ENCODE measurements at places on chromosomes 3 and 15. TPM values are rescaled to one million over a fixed set of nuclear protein-coding genes. Genes with fewer than 3 reads are reported as not detected.

Gene RCCD1
- total RNA-seq = 19.8 TPM

Gene MEGF11
- total RNA-seq = 0.73 TPM

Gene TMEM39A
- 89.4 TPM for total RNA-seq

Gene GLDN
- 1.7 TPM for total RNA-seq

Gene GPR62
- 0.40 TPM for total RNA-seq

Gene CADM2
- total RNA-seq = 29.8 TPM

Gene ANKUB1
- total RNA-seq = not detected

Gene RTP1
- 1.4 TPM for total RNA-seq

Gene CDCP1
- 8.1 TPM for total RNA-seq

Gene ACTR8
- 41.6 TPM for total RNA-seq

Gene CMTM8
- total RNA-seq = 11.6 TPM

Gene SEMA3G
- 8.4 TPM for total RNA-seq

Gene MEX3B
- 5.6 TPM for total RNA-seq

Gene HYAL3
- 4.1 TPM for total RNA-seq

Gene CSK
- 34.6 TPM for total RNA-seq

Gene ANKRD34C
- total RNA-seq = not detected

Gene PAK2
- 58.7 TPM for total RNA-seq

Gene PLSCR4
- 12.3 TPM for total RNA-seq

Gene TMEM212
- total RNA-seq = not detected

- no peak for DNase-seq
These were observed 565.1 kb downstream of the ZNF385D start for GRCh38 chr3:21185816-21186314.

DNA sequence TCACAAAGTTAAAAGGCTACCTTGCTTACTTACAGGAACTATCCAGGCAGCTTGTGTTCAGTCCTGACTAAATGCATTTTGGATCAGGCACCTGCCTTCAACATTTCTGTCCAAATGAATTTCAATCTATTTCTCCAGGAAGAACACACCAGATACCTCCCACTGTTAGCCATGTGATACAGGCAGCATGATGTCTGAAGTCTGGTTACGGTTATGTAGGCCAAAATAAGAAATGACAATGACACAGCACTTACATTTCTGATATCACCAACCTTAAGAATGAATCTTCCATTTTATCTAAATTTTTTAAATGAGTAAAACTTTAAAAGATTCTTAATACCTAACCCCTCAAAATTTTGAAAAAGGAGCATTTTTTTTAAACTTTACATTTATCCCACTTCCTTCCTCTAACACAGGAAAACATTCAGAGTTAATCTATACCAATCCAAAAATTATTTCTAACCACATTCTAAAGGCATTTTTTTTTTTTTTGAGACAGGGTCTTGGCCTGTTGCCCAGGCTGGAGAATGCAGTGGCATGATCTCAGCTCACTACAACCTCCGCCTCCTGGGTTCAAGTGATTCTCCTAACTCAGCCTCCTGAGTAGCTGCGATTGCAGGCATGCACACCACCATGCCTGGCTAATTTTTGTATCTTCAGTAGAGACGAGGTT, at the start of gene MAP4:
MAP4 (minus strand) TSS at position 116 of the 673 bp plus-strand sequence. CDS start 17,556 bp downstream, outside the sequence.
- DNase-seq = no peak

GRCh38 chr15:65088643-65089021, 12.1 kb downstream of the KBTBD13 start:
- DNase-seq = no peak

- no peak for DNase-seq
These were observed 14.4 kb downstream of the SLC12A6 start for GRCh38 chr15:34323217-34323616.

- DNase-seq = no peak
These were observed 7.0 kb downstream of the CHST13 start for GRCh38 chr3:126531051-126531330.

DNA sequence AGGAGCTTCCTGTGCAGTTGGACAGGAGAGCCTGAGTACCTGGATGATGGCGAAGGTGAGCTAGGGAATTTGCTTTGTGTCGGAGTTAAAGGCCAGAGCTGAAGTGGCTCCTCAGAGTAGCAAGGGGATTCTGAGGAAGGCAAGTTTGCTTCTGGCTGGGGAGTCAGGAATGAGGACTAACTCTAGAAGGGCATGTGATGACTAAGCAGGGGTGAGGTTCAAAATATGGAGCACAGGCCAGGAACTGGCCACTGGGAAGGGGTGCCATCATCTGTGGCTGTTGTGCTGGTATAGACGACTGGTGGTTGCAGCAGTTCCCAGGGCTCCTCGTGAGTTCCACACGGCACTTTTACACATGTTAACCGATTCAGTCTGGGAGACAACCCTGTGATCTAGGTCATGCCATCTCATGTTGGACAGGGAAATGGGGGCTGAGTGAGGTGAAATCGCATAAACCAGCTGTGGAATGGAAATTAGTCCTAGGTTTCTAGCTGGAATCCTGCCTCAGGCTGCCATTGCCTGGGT, 100.8 kb downstream of the EEFSEC start:
- no peak for DNase-seq

DNA sequence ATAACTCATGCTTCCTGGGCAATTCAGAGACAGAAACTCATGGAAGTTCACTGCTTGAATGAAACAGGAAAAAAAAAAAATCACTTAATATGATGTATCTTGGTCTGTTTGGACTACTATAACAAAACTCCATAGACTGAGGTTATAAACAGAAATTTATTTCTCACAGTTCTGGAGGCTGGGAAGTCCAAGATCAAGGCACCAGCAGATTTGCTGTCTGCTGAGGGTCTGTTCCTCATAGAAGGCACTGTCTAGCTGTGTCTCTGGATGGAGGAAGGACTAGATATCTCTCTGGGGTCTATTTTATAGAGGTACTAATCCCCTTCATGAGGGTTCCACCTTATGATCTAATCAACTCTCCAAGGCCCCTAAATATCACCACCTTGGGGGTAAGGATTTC, 119.3 kb downstream of the IGF2BP2 start:
- DNase-seq = peak; percentile 2

DNA sequence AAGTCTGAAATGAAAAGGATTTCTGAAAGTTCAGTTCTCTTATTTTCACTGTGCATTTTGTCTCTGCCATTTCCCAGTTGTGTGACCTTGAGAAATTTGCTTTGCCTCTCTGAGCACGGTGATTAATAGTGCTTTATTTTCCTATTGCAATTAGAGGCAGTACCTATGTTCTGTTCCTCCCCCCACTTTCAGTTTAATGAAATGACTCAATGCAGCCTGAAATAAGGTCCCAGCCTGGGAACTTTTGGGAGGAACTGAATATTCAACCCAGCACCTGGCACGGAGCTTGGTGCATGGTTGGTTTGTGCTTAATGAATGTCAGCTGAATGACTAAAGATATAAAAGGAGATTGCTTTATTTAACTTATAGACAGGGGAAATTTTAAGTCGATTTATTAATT, 352.6 kb downstream of the PDCD6IP start:
- no peak for DNase-seq

- peak; percentile 92 for DNase-seq
These were observed 62.8 kb upstream of the C3orf80 start for GRCh38 chr3:160162440-160162839.

- DNase-seq = no peak
These were observed 41.3 kb downstream of the MEIS2 start for GRCh38 chr15:37059086-37059485.

DNA sequence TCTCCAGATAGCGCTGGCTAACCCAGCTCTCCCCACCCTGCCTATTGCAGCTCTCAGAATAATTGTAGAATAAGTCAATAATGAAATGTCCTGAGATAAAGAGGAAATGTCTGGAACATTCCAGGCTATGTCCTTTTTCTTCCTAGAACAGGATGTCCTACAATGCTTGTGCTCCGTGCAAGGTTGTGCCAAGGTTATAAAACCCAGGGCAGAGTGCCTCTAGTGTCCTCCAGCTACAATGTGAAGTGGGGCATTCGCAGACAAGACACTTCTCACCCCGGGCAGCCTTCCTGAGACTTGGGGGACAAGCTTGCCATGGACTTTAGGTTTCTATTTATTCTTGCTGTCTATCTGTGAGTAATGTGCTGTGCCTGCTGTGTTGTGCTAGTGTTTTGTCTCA, 900.6 kb downstream of the TUSC7 start:
- DNase-seq = no peak

DNA sequence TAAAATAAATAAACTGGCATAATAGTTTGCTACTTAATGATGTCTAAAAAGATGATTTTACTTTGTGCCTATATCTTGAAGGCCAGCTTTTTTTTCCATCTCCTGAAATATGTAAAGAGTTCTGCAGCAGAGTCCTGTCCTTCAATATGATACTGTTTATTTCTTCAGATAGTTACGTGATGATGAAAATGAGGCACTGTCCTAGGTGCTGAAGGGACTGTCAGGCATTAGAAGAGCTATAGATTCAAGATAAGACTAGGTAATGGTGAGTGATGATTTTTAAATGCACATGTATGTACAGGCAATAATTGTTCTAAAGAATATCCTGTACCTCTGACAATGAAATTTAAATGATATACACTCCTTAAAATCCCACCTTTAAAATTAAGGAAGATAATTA, 326.9 kb upstream of the DNAJC19 start:
- peak; percentile 63 for DNase-seq

DNA sequence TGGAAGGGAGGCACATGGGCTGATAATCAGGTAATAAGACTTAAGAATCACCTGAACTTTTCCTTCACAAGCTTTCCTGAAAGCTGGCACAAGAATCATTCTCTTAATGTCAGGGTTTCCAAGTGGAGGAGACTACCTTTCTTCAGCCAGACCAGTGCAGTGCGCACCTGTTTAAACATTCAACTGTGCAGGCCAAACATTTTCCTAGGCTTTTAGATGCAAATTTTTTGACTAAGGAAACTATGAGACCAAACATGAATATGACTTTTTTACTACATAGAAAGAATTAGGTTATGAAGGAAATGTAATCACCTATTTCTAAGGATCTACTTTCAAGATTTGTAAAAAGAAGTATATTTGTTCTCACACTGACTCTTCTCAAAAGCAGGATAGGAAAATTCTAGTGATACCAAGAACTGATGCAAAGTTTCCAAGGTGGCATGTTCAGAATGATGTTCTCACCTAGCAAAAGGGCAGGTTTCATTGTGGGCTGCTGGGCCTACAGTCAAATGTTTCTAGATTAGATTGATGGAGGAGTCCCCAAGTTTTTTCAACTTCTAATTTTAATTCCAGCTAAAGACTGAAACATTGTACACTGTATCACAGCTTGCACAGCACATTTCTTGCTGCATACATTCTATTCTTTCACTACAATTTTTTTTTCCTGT, 339.1 kb downstream of the TIGIT start:
- no peak for DNase-seq

- no peak for DNase-seq
These were observed 273.6 kb upstream of the VEPH1 start for GRCh38 chr3:157776861-157777260.

DNA sequence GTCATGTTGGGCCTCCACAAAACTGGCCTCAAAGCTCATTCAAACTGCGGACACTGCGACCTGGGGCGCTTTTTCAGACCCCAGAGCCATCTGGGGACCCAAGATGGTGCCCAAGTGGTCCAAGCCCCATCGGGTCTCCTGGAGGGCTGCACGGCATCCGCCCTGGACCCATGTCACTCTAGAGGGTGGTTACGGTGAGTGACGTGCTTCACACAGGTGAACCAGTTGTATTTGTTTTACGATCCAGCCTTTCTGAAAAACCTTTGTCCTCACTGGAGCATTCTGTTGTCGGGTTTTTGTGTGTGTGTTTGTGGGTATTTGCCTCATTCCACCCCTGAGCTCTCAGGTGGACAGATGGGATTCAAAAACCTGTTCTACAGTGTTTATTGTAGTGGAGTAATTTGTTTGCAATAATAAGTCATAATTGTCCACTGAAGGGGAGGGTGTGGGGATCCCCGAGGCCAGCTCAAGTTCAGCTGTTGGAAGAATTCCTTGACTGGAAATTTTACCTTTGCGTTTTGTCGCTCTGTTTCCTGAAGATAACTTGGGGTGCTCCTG, 1.9 kb downstream of the SLC51A start:
- no peak for DNase-seq

DNA sequence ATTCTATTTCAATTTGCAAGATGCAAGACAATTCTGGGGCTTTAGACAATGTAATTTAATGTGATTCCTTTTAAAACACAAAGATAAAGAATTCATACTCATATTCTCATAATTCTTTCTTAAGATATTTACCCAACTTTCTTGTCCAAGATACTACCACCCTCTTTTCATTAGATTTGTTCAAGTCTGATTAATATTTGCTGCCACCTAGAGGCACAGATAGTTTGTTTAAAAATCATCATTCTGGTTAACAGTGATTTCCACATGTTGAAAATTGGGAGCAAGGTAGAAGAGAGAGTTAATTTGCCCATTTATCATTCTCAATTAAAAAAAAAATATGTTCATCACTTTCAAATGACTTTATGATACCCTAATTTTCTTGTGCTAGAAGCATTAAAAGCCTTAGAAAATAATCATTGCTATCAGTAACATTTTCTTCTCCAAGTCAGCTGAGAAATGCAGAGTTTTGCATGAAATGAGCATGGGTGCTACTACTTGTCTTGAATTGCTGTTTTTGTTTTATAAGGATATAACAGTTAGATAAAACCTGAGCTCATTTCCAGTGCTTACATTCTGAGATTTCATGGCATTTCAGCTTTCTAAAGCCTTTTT, 11.6 kb downstream of the TAMM41 start:
- no peak for DNase-seq

DNA sequence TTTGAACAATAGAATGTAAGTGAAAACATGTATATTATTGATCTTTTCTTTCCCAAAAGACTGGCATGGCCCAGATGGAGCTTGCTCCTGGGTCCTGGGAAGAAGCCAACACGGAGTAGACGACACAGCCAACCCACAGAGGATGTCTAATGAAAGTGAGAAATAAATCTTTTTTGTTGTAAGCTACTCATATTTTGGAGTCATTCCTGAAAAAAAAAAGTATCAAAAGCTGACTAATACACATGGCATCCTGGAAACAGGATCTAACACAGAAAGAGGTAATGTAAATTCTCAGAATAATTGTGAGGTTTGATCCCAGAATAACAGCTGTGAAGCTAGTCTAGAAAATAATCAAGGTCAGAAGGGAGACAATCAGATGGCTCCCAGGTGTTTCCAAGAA, 12.6 kb upstream of the FRMD5 start:
- no peak for DNase-seq

GRCh38 chr15:69316291-69316690, 17.6 kb downstream of the PAQR5 start:
- DNase-seq = no peak

GRCh38 chr3:149628957-149629670, 28.7 kb downstream of the WWTR1 start:
- no peak for DNase-seq

GRCh38 chr3:147412917-147413685, 3.9 kb downstream of the ZIC1 start:
- peak; percentile 82 for DNase-seq

GRCh38 chr3:172869368-172869771, 118.8 kb downstream of the ECT2 start:
- DNase-seq = no peak

- DNase-seq = no peak
These were observed 66.0 kb downstream of the ST6GAL1 start for GRCh38 chr3:186996356-186996755.

GRCh38 chr3:34212175-34212574, 413.7 kb downstream of the PDCD6IP start:
- no peak for DNase-seq

- no peak for DNase-seq
These were observed 39.0 kb upstream of the PRSS50 start for GRCh38 chr3:46756642-46757041.

- DNase-seq = no peak
These were observed 11.3 kb upstream of the TUBGCP5 start for GRCh38 chr15:23050708-23051107.

Data from endodermal cell (in vitro differentiated cells).